ENCODE measurements at places on chromosomes 16 and 17. TPM values are rescaled to one million over a fixed set of nuclear protein-coding genes. Genes with fewer than 3 reads are reported as not detected.

The HASPIN gene
- 27.9 TPM for total RNA-seq

The TSPOAP1 gene
- 2.3 TPM for total RNA-seq

The CDRT15L2 gene
- not detected for total RNA-seq

The NGFR gene
- 6.3 TPM for total RNA-seq

The HEATR9 gene
- total RNA-seq, result not detected

The GINS2 gene
- 44.1 TPM for total RNA-seq

Measured in HT1080 (cell line).